AG20443 (cell line): ENCODE measurements at places on chromosomes 1 and 21.

- DNase-seq: peak; percentile 77
These were observed 124.6 kb downstream of the PEX14 start for GRCh38 chr1:10599194-10599861.

GRCh38 chr1:53580009-53580400 lies 120.8 kb downstream of the DMRTB1 start:
- DNase-seq: no peak

DNA sequence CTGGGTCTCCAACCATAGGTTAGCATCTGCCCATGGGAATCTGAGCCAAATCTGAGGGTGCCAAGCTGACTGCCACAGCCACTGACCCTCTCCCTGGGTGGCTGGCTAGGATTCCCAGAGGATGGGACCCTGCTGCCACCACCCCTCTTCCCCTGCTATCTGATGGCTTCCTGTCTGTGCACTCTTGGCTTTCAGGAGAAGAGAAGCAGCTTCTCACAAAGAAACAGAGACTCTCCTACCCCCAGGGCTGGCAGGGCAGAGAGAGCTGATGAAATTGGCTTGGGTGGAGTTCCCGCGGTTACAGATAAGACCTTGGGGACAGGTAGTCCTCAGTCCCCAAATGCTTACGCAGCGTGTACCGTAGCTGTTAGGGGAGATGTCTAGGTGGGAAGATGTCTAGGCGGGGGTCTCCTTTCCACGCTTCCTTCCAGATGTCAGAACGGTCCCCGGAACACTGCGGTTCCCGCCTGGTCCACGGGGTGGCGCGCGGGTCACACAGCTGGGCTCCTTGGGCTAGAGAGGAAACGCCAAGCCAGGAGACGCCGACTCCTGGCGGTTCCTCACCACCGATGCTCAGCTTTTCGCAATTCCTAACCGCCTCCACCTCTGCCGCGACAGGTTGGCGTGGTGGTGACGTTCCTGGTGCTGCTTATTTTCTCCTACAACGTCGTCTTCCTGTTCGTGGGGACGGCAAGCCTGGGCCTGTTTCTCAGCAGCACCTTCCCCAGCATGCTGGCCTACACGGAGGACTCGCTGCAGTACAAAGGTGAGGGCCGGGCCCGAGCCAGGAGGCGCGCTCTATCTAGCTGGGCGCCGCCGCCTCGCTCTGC lies 40.1 kb downstream of the ELK4 start:
- peak; percentile 93 for DNase-seq

GRCh38 chr1:41417746-41418145 lies 56.5 kb downstream of the FOXO6 start:
- DNase-seq: no peak

DNA sequence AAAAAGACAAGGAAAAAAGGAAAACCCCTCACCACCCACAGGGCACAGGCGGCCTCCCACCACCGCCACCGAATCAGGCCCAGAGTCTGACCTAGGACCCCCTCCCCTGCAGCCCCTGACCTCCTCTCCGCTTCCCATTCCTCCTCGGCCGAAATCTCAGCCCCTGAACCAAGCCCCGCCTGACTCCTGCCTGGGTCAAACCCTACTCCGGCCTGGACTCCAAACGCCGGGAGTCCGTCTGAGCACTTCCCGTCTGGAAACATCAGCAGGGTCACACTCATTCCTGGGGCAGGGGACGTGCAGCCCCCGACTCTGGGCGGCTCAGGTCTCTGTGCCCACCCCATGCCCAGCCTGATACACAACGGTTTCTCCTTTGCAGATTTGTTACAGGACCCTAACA lies 26.4 kb upstream of the SUMO3 start:
- no peak for DNase-seq

GRCh38 chr1:233607252-233608119 lies 6.4 kb upstream of the KCNK1 start:
- no peak for DNase-seq

DNA sequence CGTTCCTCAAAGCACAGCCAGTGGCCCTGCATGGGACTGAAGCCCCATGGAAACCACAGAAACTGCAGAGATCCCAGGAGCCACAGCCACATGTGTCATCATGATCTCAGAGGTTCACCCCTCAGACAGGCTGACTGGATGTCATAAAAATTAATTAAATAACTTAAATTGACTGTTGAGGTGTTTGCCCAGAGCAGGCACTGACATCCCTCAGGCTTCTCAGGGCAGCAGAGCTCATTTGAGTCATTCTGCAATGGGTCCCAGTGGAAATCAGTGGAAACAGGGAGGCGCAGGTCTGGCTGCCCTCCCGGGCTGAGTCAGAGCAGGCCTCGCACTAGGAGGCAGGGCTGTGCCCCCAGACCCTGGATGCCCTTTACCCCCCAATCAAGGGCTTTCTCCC lies 135.1 kb downstream of the CDC7 start:
- DNase-seq: peak; percentile 61

DNA sequence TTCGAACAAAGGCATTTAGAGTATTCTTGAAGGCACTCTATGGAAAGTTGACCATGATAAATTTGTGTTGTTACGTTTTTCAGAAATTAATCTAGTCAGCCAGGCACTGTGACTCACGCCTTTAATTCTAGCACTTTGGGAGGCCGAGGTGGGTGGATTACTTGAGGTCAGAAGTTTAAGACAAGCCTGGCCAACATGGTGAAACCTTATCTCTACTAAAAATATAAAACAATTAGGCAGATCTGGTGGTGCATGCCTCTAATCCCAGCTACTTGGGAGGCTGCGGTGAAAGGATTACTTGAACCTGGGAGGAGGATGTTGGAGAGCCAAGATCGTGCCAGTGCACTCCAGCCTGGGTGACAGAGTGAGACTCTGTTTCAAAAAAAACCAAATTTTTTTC lies 130.6 kb upstream of the BRINP3 start:
- no peak for DNase-seq

DNA sequence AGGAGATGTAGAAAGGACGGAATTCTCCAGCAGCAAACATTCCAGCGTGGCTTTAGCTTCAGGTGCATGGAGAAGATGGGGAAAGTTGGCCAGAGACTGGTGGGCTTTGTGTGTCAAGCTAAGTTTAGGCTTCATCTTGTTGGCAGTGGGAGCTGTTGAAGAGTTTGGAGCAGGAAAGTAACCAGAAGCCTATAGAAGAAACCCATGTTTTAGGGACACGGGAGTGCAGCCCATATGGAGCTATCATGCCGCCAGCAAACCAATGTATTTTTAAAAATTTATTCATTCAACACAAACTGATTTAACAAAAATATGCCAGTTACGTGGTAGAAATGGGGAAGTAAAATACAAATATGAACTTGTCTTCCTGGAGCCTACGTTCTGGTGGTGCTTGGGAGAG lies 53.7 kb downstream of the ACTL8 start:
- no peak for DNase-seq
